ENCODE measurements at places on chromosomes 4 and X.

DNA sequence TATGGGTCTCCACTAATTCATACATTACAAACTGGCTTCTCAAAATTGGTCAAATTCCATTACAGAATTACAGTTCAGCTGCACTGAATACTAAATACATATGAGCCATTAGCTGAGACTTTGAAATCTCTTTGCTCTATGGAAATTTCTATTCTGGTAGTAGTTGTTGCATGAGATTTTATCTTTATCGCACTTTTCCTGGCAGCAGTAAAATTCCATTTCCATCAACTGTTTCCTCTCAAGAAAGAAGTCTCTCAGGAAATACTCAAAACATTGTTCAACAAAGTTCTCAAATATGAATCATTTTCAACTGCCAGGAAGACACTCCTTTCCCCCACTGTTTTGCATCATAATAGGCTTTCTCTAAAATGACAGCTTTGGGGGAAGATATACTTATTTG, 51.3 kb downstream of the ATP11C start:
- DNase-seq: no peak

DNA sequence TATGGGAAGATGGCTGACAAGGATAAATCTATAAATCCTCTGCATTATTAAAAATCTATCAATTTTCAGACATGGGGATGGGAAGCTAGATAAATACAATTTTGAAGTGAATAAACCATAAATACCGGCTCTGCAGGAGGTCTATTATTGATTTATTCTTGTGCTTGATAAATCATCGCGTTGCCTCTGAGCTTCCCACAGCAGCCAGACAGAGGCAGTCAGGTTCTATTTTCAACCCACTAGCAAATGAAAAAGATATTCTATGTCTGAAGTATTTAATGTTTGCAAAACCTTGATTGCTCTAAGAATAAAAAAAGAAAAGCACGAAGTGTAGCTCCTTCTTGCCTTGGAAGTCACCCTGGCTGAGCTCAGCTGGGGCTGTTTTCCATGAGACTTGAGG, 216.2 kb downstream of the DHRSX start:
- DNase-seq: no peak

GRCh38 chrX:1555370-1555769, 18.4 kb upstream of the P2RY8 start:
- no peak for DNase-seq

DNA sequence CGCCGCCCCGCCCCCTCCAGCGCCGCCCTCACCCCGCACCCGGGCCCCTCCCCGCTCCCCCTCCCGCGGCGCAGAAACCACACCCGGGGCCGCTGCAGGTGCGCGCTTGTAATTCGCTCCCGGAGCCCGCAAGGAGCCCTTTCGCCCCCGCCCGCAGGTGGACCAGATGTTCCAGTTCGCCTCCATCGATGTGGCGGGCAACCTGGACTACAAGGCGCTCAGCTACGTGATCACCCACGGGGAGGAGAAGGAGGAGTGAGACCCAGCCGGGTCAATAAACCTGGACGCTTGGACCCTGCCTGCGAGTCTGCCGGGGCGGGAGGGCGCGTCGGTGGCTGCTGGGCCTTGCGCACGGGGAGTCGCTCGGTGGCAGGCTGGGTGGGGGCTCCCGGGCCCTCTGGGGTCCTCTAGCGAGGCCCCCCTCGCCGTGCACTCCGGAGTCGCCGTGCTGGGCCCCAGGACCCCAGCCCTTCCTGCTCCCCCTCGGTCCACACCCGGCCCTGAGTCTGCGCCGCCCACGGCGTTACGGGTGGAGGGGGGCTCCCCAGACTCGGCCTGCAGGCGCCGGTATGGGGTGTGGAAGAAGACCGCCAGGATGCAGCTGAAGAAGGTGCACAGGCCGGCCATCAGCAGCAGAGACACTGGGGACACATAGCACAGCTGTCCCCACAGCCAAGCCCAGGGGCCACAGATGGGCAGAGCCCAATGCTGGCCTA, 7.1 kb downstream of the SLC49A3 start:
- peak; percentile 47 for DNase-seq

GRCh38 chr4:82138374-82138773, 235.4 kb downstream of the HNRNPD start:
- no peak for DNase-seq

GRCh38 chr4:160233141-160233540, 1130.3 kb downstream of the RAPGEF2 start:
- no peak for DNase-seq

DNA sequence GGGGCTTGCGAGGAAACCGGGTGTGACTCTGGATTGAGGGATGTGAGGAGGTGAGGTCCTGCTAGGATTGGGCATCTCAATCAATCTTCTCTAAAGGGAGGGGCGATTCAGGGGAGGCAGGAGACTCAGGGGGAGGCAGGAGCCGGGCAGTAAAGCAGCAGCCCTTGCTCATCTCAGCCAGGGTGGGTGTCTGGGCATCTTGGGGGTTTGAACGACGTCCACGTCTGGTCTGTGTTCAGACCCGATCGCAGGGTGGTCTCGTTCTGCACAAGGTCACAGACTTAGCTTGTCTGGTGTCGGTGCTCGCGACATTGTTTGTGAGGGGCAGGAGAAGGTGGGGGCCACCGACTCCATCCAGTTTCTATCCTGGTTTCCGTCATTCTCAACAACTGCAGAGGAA, 231.3 kb upstream of the PSAPL1 start:
- DNase-seq: no peak

DNA sequence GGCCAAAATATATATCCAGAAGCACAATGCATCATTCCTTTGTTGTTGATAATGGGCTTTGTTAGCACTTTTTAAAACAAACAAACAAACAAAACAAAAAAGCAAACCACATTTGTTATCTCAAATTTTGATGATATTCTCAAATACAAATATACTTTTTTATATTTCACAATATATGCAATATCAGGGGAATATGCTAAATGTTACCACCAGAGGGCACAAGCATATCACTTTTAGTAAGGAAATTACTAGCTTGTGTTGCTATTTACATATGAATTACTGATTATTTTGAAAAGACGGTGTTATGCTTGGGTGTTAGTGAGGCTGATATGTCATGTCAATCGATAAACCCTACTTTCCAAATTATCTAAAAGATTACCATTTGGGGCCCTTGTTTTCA, 29.1 kb downstream of the RIPPLY1 start:
- peak; percentile 17 for DNase-seq

DNA sequence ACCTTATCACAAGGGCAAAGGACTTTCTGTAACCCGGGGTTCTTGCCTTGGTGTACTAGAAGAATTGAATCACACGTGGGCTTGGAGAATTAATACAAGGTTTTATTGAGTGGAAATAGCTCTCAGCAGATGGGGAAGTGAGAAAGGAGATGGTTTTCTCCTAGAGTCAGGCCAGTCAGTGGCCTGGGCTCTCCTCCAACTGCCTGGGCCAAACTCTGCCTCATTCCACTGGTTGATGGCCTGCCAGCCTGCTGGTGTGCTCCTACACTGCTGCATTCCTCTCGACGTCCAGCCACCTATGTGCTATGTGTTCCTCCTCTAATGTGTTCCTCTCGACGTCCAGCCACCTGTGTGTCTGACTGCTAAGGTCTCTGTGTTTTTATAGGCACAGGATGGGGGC, 35.3 kb upstream of the SPIN2A start:
- DNase-seq: no peak

- DNase-seq: no peak
These were observed 285.9 kb downstream of the GBA3 start for GRCh38 chr4:22978656-22979055.

DNA sequence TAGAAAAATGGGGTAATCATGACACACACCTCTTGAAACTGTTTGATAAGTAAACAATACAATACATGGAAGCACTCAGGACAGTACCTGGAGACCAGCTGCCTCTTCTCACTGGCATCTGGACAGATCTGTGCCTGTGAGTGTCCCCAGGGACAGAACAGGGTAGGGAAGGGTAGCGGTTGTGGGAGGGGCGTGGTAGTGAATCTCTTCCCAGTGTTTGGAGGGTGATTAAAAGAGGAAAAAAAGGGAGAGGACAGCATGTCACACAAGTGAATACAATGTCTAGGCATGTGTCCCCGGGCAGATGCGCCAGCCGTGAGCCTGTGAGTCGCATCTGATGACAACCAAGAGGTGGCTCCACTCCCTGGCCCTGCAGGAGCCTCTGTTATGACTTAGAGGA, 138.8 kb upstream of the MSX1 start:
- DNase-seq: no peak

GRCh38 chr4:99390055-99390454, 37.5 kb upstream of the ADH1C start:
- DNase-seq: no peak

DNA sequence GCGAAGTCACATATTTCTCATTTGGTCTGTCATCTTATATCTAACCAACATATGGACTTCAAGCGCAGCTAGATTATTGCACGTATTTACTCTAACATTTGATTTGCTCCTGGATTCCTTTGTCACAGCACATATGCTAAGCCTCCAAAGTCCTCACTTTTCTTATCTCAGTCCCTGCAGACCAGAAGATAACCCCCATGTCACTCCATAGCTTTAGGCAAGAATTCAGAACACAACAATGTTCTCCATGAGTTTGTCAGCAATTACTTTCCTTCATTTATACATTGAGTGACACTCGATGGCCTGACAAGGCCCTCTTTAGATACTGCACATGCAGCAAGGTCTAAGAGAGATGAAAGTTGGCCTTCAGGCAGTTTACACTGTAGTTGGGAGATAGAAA, 4.8 kb upstream of the STATH start:
- DNase-seq: no peak

GRCh38 chr4:825063-825970, 612 bp downstream of the CPLX1 start:
- peak; percentile 31 for DNase-seq

GRCh38 chr4:10684631-10685030, at the start of gene CLNK:
TSS of gene CLNK (minus strand) at chr4:10684768. CDS start at chr4:10667869, 16,899 bp downstream.
- DNase-seq: no peak

DNA sequence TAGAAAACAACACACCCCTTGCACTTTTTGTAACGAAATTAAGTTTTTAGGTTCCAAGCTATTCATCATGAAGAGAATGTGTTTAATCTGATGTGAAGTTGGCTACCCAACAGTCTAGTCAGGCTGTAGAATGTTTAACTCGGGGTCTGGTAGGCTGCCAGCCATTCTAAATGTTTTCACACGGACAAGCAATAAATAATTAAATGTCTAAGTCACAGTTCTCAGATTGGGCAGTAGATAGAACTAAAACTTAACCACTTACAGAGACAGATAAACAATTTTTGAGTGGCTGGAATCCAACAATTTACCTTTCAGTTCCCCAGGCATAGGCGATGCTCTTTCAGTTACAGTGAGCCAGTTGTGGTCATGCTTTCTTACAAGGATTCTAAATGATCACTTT, 66.5 kb downstream of the CHIC2 start:
- DNase-seq: no peak

GRCh38 chr4:146132445-146132844, 43.1 kb upstream of the LSM6 start:
- DNase-seq: no peak

DNA sequence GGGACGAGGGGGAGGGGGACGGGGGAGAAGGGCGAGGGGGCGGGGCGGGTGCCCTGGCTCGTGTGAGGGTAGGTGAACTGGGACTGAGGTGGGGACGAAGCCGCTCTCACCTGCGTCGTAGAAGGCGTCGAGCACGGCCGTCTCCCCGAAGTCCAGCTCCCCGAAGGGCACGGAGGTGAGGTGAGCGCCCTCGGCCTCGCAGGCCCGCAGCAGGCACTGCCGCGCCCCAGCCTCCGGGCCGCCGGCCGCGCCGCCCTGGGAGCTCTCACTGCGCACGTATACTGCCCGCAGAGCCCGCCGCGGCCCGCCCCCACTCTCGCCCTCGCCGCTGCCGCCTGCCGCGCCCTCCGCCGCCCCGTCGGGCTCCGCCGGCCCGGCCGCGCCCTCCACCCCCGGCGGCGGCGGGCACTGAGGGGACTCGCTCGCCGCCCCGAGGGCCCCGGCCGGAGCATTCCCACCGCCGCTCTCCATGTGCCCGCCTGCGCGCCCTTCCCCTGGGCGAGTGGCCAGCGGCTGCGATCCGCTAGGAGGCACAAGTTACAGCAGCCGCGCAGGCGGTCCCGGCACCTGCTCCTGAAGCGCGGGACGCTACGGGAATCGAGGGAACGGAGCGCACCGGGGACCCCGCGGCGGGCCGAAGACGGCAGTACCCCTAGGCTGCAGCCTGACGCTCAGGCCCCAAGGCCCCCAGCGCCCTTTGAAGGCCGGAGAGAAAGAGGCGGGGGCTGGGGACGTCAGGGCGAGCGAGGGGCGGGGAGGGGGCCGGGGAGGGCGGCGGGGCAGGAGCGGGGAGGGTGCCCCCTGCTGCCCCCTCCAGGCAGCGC, at the start of gene MAP3K15:
MAP3K15 (minus strand) TSS at position 718 of the 824 bp plus-strand sequence; CDS start at position 471, 247 bp downstream.
- DNase-seq: no peak

GRCh38 chrX:10537308-10537707, 83.1 kb downstream of the MID1 start:
- no peak for DNase-seq

GRCh38 chrX:130575831-130576389, 174.1 kb downstream of the RBMX2 start:
- no peak for DNase-seq

DNA sequence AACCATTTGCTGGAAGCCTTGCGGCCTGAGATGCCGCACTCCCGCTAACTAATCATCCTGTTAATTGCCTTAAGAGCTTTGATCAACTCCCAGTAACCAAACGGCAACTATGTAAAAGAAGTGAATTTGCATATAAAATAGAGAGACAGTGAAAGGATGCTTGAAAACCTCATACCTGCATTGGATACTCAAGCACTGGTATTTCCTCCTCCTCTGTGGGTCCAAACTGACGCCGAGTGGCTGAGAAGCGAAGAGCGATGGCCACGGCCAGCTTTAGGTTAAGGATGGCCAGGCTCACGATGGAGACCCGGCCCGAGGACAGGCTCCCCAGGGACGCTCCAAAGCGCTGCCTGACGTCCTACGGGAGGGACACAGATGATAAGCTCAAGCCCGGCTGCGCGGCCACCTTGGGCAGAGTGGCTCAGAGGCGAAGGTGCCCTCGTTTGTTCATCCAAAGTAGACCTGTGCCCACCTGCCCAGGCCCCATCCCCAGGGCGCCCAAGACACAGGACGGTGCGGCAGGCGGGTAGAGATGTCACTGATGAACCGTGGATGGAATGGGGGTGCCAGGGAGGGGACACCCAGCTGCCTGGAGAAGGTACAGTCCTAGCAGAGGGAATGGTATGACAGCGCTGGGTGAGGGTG, 43.6 kb downstream of the ACOX3 start:
- DNase-seq: no peak

DNA sequence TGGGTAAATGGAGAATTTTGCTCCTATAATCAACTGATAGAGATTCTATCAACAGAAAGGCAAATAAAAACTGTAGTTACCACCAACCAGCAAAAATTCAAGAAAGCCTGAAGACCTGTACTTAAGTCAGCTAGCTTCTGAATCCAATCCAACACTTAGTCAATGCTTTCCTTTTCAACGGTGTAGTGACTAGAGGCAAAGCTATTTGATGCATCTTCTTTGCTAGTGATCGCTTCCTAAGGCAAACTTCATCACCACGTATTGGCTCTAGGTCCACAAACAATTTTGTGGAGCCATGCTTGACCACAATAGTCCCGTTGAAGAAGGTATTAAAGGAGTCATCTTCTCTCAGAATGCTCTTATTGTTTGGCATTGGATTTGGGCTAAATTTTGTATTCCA, 25.0 kb upstream of the UBA6 start:
- no peak for DNase-seq

GRCh38 chr4:30718021-30718542, 2.1 kb upstream of the PCDH7 start:
- no peak for DNase-seq

- DNase-seq: no peak
These were observed 28.4 kb downstream of the FAM53A start for GRCh38 chr4:1655676-1656075.

- no peak for DNase-seq
These were observed 39.2 kb upstream of the TLR3 start for GRCh38 chr4:186029571-186030398.

GRCh38 chr4:38980903-38981676, 51.1 kb downstream of the TMEM156 start:
- no peak for DNase-seq

All from central memory CD4-positive, alpha-beta T cell (primary cell).